Posterior vena cava (tissue), 2 donors: ENCODE measurements at places on chromosomes 3 and 15. TPM values are rescaled to one million over a fixed set of nuclear protein-coding genes. Genes with fewer than 3 reads are reported as not detected.

DNA sequence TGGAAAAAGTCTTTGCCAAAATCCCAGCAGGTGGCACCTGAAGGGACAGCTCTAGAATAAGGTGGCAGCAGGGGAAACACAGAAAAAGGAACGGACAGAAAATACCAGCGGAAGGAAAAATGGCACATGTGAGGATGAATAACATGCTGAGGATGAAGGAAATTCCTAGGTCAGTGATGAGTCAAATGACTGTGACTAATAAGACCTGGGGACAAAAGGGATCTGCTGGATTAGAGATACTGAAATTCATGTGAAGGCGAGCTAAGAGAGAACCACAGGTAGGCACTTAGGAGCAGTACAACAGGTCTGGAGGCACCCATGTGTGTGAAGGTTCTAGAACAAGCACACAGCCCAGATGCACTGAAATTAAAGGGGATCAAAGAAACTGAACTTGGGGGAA, 482.5 kb downstream of the FOXP1 start:
- DNase-seq, result no peak

- DNase-seq, result no peak
Observed at GRCh38 chr3:111594781-111595180, 365 bp downstream of the ZBED2 start.

- DNase-seq, result no peak
Observed at GRCh38 chr3:100184948-100185570, 70.8 kb upstream of the FILIP1L start.

GRCh38 chr3:128482666-128483656, 10.0 kb downstream of the GATA2 start:
- no peak for DNase-seq

Gene DUOXA1
- total RNA-seq, result 0.81 TPM

Gene VEPH1
- total RNA-seq, result 0.24 TPM

DNA sequence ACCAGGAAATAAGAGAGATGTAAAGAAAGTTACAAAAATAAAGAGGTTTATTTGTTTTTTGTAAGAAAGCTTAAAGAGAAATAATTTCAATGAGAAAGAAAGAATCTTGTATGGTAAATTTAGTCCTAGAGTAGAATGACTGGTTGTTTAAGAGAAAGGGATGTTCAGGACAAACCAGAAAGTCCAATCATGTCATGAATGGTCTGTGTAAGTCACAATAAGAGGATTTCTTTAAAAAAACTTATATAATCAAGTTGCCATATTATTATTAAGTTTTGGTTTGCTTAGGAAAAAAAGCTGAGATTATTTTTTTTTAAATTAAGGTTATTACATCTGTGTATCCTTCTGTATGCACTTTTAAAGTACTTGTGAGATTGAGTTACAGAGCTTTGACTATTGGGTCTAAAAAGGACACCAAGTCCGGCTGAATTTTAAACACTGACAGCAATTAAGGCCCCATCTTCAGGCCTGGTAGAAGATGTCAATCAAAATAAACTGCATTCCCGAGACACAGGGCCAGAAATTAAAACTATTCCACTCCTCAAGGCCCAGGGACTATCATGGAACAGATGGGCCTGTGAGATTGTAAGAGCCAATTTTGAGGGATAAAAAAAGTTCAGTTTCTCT, 12.2 kb downstream of the ERICH6 start:
- no peak for DNase-seq

Gene CLDN18
- not detected for total RNA-seq

- DNase-seq, result peak; percentile 86
Observed at GRCh38 chr15:62391641-62392262, 226.7 kb upstream of the C2CD4B start.

Gene BCL2A1
- total RNA-seq, result 3.6 TPM

- no peak for DNase-seq
Observed at GRCh38 chr15:98800437-98801233, 152.3 kb downstream of the IGF1R start.

DNA sequence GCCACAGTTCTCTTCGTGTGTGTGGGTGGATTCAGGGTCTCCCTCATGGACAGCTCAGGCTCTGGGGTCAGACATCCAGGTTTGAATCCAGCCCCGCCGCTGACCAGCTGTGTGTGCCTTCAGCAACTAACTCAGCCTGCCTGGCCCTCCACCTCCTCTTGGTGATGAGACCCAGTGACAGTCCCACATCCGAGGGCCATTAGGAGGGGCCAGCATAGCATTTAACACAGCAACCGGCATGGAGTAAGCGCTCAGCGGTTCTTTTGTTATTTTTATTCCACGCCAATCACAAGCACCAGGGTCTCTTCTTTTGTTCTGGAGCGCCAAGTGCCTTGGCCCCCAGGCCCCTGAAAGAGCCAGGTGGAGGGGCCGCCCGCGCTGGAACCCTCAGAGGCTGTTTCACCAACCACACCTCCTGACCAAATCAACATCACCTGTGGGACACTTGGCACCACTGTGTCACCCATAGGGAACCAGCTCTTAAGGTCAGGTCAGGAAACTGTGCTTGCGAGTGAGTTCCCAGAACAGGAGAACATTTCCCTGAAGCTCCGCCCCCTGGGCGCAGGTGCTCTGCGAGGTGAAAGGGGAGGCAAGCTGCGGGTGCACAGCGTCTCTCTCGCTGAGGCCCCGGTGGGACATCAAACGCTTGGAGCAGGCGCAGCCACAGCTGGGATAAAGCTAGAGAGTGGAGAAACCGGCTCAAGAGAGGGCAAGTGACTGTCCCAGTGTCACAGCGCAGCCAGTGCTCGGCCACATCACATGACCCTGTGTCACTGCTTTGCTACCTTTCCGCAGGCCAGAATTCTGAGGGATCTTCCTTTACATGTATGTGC, 311.3 kb downstream of the UACA start:
- DNase-seq, result no peak

DNA sequence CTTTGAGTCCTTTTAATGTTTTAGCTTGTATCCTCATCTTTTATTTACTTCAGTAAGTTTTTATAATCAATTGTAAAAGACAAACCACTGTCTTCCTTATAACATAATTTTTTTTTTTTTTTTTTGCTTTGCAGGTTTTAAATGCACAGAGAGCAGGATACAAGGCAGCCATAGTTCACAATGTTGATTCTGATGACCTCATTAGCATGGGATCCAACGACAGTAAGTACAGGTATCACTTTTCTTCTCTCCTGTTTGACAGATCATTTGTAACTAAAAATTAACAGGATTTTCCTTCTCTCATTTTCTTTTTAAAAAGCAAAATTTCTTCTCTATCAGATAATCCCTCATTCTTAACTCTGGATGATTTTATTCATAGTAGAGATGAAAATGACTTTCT, 75.4 kb downstream of the PFN2 start:
- DNase-seq, result no peak

- DNase-seq, result no peak
Observed at GRCh38 chr3:67059443-67059842, 61.3 kb downstream of the KBTBD8 start.

DNA sequence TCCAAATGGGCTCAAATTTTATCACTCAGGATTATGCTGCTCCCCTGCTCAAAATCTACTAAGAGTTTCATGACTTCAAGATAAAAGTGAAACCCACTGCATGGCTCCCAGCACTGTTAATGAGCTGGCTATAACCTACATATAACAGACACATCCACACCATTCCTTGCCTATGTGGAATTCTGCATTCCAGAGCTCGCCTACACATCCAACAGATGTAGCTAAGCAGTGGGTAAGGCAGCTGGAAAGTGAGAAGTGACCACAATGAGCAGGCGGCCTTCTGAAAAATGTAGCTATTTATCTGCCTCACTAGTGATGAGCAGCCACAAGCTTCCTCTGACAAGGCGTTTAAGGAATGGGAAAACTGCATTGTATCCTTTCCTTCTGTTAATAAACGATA, 92.0 kb upstream of the TRIM42 start:
- no peak for DNase-seq

DNA sequence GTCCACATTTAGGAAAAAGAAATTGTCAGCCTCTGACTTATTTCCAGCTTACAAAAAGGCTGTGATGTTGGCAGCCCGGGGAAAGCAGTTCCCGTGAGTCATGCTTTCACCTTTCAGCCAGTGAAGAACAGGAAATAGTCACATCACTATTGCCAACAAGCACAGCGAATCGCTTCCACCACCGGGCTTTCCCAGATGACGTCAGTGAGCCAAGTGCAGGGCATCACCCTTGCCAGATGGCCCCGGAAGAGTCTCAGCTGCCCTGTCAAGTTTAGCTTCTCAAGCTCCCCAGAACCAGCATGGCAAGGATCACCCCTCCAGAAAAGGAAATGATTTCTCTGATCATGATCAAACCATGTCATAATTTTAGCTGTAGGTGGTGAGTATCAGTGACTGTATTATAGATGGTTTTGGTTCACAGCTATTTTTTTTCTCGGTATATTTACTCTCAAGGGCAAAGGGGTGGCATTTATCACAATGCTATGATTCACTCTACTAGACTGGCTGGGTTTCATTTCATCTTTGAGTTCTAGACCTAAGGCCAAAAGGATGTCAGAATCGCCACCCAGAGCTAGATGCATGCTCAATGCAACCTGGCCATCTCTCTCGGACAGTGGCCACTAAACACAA, 32.9 kb downstream of the B3GNT5 start:
- DNase-seq, result peak; percentile 95

Gene IFRD2
- 47.3 TPM for total RNA-seq

DNA sequence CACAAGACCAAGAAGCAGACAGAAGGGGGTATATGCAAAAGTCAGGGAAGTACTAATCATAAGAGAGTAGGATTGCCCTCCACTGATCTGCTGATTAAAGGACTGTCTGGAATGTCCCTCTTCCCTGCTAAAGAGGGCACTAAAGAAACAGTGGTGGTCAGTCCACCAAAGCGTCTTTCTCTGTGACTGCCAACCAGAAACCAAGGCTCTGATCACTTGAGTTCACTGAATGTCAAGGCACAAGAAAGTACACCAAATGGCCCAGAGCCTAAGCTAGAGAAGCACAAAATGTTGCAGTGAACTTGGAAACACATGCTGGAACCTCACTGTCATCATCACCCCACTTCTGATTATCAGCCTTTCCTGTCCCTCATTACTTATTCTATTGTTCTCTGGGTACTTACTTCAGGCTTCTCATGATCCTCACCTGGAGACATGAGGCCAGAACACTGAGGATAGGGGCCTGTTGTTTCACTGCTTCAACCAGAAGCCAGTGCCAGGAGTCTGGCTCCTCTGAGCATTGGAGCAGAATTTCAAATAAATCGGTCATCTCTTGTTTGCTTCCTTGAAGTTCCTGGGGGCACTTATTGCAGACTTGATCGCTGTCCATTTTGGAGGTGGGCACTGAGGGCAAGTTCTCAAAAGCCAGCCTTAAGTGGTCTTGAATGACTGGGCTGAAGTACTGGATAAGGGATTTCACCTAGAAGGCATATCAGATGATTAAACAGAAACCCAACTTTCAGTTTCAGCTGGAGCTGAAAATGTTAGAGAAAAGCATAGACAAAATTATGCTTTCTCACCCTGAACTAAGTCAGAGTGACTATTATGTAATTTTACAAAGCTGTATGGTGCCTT, 58.9 kb downstream of the EIF3J start:
- DNase-seq, result no peak
